Activated T-helper 2 cell treated with anti-CD3 and anti-CD28 coated beads, Interferon-gamma antibody, Interleukin-2, Interleukin-4, amounts not matched to agents 10 μg/mL and 5 μg/mL and 100 μg/mL, durations not matched to agents 14 hours and 24 hours and 36 hours (primary cell): ENCODE measurements at places on chromosomes 7 and 10.

DNA sequence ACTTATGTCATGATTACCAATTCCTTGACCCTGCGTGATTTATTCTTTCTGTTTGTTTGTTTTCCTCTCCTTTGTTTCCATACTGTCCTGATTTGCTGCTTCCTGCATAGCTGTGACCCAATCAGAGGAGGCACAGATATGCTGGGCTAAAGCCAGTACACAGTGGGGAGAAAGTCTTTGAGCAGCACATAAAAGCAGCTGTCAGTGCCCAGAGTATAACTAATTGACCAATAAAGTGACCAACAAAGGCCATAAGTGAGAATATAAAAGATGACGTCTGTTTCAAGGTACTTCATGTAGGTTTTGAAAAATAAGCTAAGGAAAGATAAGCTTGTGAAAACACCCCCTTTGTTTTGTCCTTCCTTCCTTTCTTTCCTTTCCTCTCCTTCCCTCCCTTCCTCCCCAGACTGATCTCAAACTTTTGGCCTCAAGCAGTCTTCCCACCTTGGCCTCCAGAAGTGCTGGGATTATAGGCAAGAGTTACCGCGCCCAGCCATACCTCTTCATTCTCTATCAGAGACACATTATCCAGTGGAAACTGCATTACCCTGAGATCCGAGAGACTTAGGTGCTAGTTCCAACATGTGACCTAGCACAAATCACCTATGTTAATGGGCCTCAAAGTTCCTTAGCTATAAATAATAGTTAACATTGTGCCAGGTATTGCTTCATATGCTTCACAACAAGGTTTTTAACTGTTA is 17.0 kb downstream of the BCAP29 start:
- no peak overlapping the region for H3K4me3 ChIP-seq
- no peaks in the 10 kb centered on the region for H3K27me3 ChIP-seq
- H3K27ac ChIP-seq = no peak overlapping the region
- no peak for DNase-seq

DNA sequence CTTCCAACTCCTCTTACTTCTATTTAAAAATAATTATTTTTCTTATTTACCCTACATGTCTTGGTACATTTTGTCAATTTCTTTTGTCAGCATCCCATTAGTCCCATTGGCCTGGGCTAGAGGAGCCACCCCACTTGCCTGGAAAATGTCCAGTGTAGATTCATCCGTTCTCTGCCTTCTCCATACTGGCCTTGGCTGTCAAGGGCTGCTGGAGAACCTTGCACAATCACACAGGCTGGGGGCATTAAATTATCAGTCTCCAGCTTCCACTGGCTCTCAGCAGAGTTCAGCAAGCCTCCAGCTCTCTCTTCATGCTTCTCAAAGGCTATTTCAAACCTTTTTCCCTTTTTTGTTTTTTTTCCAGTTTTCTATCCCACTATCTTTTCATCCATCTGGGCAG is 13.8 kb upstream of the ZCCHC24 start:
- peaks cover 16% of the 10 kb centered on the region for H3K27me3 ChIP-seq
- no peak overlapping the region for H3K27ac ChIP-seq
- H3K4me1 ChIP-seq = no peaks in the 10 kb centered on the region
- DNase-seq = no peak

DNA sequence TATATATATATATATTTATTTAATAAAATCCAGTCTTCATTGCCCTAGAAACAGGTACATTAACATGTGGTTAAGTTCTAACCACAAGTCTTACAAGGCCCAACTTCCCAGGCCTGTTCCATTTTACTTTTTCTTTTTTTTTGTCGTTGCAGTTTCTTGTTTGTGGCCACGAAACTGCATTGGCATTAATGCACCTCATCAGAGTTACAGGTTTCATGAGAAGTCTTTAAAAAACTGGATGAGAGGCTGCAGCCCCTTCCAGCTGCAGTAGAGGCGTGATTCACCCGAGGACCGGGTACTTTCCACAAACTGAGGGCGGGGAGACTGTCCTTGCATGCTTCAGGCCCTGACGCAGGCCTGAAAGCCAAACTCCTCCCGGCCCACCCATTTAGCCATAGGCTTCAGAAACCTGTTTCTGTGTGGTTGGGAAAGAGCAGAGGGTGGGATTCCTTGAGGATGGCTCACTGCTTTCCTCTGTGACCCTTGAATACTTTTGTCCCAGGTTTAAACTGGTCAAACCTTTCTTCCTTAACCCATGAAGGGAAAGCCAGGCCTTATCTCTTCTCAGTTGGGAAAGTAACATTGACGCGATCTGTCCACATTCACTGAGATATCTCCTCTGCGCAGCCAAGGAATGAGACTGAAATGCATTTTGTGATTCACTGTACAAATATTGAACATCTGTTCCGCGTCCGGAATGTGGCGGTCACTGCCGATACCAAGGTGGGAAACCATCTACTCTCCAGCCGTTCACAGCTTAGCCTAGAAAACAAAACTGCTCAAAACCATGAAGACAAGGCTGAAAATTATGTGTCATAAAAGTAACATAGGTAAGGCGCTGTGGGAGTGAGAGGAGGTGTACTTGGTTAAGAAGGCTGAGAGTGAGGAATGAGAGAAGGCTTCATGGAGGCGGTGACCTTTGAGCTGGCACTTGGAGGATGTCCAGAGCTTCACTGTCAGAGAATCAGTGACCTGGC is 311.7 kb downstream of the GATA3 start:
- H3K36me3 ChIP-seq = peaks cover 74% of the 10 kb centered on the region
- H3K4me3 ChIP-seq = peak overlapping the region; percentile 64
- no peaks in the 10 kb centered on the region for H3K27me3 ChIP-seq
- DNase-seq = peak; percentile 46
- H3K27ac ChIP-seq = peak overlapping the region; percentile 98
- H3K4me1 ChIP-seq = peaks cover 69% of the 10 kb centered on the region

DNA sequence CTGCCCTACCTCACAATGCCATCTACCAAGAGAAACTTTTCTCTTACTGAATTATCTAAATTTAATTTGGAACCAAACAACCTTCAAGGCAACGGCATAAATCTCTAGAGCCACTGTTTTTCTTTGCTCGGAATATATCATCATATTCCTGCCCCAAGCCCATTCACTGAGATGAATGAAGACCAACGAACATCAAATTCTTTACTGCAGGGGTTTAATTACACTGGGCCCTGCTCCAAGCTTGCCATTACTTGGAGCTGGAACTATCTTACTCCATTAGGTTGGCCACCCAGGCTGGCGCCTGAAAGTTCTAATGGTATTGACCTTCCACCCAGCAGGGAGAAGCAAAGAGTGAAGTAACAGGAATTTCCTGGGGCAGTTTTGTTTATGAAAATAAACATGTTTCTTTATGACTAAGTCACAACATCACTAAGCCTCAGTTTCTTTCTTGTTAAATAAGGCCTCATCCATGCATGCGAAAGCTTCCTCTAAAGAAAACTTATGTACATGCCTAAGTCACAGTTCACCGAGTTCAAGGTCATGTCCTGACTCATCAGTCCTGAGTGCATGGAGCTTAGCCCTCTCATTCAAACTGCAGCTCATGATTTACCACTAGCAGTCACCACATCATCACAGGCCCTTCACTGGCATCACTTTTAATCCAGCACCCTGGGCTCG is 42.1 kb upstream of the ANAPC16 start:
- DNase-seq = no peak
- H3K4me1 ChIP-seq = peaks cover 25% of the 10 kb centered on the region
- no peaks in the 10 kb centered on the region for H3K27me3 ChIP-seq
- no peak overlapping the region for H3K27ac ChIP-seq
- H3K4me3 ChIP-seq = no peak overlapping the region

DNA sequence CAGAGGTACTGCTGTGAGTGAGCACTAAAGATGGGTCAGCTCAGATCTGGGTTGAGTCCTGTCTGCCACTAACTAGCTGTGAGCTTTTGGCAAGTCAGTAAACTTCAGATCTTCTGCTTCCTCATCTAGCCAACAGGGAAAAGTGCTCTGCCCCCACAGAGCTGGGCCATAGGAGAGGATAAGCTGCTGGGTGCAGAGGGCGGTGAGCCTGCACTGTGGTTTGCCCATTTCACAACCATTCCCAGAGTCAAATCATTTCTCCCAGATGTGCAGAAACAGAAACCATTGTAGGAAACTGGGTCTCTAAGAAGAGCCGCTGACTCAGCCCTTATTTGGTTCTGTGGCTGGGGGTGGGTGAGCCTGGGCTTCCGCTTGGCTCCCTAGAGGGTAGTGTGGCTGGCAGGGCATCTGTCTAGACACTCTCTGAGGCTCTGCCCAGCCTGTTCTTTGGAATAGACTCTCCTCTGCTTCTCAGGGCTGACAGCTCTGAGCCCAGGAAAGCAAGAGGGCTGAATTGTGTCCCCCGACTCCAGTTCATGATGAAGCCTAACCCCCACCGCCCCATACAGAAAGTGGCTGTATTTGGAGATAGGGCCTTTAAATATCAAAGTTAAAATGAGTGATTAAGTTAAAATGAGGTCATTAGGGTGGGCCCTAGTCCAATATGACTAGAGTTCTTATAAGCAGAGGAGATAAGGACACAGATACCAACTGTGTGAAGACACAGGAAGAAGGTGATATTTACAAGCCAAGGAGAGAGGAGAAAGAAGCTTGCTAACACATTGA is 29.5 kb upstream of the ARHGAP22 start:
- no peak overlapping the region for H3K4me3 ChIP-seq
- peaks cover 17% of the 10 kb centered on the region for H3K4me1 ChIP-seq
- H3K27me3 ChIP-seq = peaks cover 38% of the 10 kb centered on the region
- no peak for DNase-seq
- H3K36me3 ChIP-seq = no peaks in the 10 kb centered on the region

DNA sequence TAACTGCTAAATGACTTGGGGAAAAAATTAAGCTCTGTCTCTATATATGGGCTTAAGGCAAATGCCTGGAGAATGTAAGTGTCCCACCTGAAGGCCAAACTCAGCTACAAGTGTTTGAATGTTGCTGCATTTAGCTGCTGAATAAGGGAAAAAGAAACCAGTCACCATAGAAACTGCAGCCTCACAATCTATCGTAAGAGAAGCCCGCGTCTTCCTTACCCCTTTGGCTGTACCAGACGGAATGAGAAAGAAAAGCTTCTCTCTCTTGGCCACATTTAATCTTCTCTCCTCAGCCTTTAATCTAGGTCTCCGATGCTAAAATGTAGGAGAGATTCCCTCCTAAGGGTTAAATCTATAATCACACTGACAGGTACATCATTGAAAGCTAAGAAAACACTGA is 147.2 kb downstream of the SFMBT2 start:
- peaks cover 15% of the 10 kb centered on the region for H3K36me3 ChIP-seq
- DNase-seq = no peak
- peaks cover 33% of the 10 kb centered on the region for H3K4me1 ChIP-seq
- H3K4me3 ChIP-seq = no peak overlapping the region

DNA sequence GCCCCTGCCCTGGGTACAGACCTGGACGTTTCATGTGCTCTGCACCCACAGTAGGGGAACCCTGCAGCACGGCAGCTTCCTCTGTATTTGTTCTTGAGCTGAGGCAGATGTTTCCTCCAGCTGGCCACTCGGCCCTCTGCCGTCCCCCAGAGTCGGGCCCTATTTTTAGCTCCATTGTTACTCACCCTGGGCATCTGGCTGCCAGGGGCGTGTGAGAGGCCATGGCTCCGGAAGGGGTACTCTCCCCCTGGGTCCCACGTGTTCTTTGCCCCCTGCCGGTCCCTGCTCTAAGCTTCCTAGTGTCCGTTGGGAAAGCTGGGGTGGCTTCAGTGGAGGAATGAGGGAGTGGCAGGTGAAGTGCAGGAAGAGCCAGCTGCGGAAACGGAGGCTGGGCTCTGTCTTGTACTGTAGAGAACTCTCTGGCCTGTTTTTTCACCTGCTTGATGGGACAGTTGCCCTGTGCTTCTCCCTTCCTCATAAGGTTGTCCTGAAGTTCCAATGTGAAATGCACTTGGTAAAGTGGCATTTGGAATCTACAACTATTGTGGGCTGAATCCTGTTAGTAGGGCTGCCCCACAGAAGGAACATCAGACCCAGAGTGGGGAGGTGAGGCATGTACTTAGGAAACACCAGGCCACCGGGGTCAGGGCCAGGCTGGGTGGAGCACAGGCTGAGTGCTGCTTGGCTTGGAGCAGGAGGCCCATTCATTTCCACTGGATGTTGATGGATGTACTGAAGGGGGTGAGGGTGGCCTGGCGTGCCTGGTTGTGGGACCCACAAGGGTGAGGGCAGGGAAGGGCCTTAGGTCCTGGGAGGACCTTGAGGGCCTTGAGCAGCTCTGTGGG is 30.6 kb downstream of the PALD1 start:
- no peak overlapping the region for H3K4me3 ChIP-seq
- no peak for DNase-seq
- no peaks in the 10 kb centered on the region for H3K27me3 ChIP-seq
- H3K36me3 ChIP-seq = no peaks in the 10 kb centered on the region

DNA sequence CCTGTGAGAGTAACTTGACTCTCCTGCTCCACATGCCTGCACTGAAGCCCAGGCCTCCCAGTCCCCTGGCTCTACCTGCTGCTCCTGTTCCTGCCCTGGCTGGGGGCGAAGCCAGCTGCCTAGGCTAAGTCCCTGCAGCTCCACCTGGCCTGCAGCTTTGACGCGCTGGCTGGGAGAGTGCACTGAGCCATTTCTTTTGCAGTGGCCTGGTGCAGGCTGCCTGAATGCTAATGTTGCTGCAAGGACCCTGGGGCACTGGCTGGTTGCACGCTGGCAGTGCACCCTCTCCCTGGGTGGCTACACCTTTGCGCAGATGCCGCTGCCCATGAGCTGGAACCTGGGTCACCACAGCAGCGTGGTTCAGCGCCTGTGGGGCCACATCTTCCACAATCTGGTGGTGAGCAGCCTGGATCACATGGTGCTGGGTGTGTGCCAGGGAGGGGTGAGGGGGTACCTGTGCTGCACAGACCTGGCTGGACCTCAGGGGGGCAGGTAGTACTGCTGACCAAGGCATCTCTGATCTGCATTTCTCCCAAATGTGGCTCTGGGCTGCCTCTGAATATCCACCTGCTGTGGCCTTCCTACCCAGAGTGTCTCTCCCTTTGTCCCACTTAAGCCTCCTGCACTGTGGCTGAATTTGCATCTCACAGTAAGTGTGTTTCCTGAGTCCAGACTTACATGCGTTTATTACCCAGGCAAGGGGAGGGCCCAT is 20.0 kb downstream of the IMPDH1 start:
- H3K27me3 ChIP-seq = peaks cover 3% of the 10 kb centered on the region
- no peak for DNase-seq
- H3K4me3 ChIP-seq = no peak overlapping the region

GRCh38 chr10:84375011-84375410 is 46.6 kb downstream of the CCSER2 start:
- no peaks in the 10 kb centered on the region for H3K27me3 ChIP-seq
- H3K4me3 ChIP-seq = no peak overlapping the region
- H3K36me3 ChIP-seq = peaks cover 41% of the 10 kb centered on the region
- no peak overlapping the region for H3K27ac ChIP-seq
- peaks cover 24% of the 10 kb centered on the region for H3K4me1 ChIP-seq

- H3K27ac ChIP-seq = no peak overlapping the region
- H3K27me3 ChIP-seq = peaks cover 3% of the 10 kb centered on the region
- H3K4me1 ChIP-seq = no peaks in the 10 kb centered on the region
- no peak for DNase-seq
- no peaks in the 10 kb centered on the region for H3K36me3 ChIP-seq
- H3K4me3 ChIP-seq = no peak overlapping the region
Observed at GRCh38 chr7:112985377-112985987, 101.1 kb downstream of the GPR85 start.
